ENCODE measurements at places on chromosomes 11 and 22.

DNA sequence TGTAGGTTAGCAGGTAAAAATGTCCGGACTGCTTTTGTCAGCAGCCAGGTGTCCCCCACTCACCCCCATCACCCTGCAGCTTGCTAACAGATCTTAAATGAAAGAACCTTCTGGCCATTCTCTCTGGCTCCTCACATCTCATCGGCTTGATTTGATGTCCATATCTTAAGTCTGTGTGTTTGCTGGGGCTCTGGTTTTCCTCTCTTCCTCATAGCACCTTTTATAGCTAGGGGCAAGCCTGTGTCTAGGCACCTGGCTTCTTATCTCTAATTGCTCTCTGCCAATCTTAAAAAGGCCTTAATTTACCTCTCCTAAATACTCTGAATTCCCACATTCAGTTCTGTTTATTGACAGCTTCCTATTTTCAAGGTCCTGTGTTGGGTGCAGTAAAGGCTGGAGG, 72.0 kb downstream of the ARHGAP42 start:
- no peak for DNase-seq

GRCh38 chr11:131855320-131855719, 484.9 kb downstream of the NTM start:
- DNase-seq, result no peak

- DNase-seq, result peak; percentile 35
Measured at GRCh38 chr11:10728789-10729472, 22.1 kb upstream of the CTR9 start.

GRCh38 chr22:35580351-35581022, 36.6 kb downstream of the MB start:
- no peak for DNase-seq

DNA sequence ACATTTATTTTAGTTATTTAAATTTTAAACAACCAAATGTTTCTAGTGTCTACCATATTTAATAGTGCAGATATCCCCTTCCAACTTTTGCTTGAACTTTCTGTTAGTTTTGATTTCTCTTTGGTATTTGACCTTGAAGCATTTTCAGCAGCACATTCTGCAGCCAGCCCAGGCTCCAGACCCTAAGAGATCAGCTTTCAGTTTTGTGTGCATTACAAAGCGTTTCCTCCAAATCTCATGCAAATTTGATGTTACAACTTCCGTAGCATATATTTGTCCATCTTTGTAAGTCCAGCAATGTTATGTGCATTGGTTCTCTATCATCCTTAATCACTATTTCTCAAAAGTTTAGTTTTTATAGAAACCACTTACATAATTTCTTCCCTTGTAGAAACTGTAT, 14.6 kb upstream of the SERGEF start:
- no peak for DNase-seq

DNA sequence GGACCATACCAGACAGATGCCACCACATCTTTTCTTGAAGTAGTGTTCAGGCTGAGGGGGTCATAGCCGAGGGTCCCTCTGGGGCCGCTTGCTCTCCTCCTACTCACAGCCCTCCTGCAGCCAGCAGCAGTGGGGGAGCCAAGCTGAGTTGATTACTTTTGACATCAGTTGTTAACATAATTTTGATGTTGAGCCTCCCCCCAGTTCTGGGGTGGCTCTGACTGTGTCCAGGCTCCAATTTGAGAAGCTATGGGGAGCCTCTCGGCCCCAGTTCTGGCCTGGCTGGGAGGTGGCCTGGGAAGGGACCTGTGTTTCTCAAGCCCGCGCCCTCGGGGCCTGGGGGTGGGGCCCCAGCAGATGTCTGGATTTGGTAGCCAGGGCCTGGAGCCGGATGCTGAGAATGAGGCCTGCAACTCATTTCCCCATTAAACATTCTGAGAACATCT, 47.9 kb downstream of the KCNQ1OT1 start:
- no peak for DNase-seq

DNA sequence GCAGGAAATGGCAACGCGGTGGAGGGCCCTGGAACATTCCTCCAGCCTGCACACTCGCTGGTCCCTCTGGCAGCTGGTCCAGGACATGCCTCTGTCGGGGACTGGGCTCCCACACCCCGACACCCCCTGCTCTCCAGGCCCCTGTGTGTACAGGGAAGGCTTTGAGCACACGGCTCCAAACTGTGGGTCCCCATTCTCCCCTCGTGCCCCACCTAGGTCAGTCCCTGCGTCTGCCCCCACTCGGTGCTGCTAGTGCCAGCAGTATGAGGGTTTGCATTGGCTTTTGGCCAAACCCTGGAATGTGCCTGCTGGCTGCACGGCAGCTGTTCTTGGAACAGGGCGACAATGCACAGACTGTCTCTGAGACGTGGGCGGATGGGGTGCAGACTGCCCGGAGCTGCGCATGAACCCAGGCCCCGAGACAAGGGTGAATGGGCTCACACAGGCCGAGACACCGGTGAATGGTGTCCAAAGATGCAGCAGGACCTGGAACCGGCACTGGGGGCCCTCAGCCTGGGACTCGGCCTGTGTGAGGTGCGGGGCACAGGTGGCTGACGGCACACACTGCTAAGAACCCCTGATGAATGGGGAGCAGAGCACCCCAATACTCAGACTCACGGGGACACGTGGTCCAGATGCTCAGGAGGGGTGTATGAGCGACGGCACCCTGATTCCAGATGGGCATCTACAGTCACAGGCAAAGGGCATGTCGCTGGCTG, 7.5 kb upstream of the SYT8 start:
- DNase-seq, result peak; percentile 65

GRCh38 chr11:2139123-2139521, at the start of gene IGF2:
Gene IGF2 (minus strand): TSS chr11:2139389. CDS start chr11:2135523, 3,866 bp downstream.
- no peak for DNase-seq

- peak; percentile 33 for DNase-seq
Measured at GRCh38 chr11:55707029-55707428, 45.0 kb downstream of the OR4C6 start.

GRCh38 chr22:33012833-33013450, 45.2 kb downstream of the SYN3 start:
- no peak for DNase-seq

GRCh38 chr11:33830903-33831648, 56.8 kb upstream of the FBXO3 start:
- DNase-seq, result no peak

- no peak for DNase-seq
Measured at GRCh38 chr11:9250139-9250582, 15.0 kb downstream of the DENND5A start.

DNA sequence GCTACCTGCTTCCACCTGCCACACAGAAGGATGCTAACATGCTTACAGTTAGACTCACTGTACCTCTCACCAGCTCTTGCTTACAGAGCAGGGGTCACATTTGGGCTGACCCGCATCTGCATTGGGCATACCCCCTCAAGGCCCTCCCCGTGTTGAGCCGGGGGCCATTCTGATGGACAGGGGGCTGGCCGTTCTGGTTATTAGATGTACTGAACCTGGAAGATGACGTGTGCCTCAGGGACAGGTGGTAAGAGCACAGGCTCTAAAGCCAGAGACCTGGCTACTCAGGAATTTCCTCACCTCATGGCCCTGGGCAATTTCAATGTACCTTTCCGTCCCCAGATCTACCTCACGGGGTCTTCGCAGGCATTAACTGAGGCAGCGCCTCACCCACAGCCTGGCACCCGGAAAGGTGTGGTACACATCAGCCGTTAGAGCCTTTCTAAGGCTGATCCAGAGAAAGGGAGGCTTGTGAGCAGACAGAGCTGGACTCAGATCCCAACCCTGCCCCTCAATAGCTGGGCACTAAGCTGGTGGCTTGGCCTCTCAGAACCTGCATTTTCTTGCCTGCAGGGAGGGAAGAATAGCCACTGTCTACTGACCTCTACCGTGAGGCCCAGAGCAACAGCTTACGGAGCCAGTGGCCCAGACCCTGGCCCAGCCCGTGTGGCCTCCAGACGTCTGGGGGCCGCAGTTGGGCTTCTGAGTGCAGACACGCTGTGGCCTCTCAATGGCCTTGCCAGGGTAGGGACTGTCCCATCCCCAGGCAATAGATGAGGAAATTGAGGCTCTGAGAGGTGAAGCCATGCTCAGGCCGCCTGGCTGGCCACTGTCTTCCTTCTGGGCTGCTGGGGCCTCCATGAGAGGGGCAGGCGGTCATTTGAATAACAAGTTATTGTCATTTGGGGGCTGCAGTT, 100.6 kb downstream of the MORC2 start:
- no peak for DNase-seq

- no peak for DNase-seq
Measured at GRCh38 chr11:32069361-32070058, 21.4 kb upstream of the RCN1 start.

DNA sequence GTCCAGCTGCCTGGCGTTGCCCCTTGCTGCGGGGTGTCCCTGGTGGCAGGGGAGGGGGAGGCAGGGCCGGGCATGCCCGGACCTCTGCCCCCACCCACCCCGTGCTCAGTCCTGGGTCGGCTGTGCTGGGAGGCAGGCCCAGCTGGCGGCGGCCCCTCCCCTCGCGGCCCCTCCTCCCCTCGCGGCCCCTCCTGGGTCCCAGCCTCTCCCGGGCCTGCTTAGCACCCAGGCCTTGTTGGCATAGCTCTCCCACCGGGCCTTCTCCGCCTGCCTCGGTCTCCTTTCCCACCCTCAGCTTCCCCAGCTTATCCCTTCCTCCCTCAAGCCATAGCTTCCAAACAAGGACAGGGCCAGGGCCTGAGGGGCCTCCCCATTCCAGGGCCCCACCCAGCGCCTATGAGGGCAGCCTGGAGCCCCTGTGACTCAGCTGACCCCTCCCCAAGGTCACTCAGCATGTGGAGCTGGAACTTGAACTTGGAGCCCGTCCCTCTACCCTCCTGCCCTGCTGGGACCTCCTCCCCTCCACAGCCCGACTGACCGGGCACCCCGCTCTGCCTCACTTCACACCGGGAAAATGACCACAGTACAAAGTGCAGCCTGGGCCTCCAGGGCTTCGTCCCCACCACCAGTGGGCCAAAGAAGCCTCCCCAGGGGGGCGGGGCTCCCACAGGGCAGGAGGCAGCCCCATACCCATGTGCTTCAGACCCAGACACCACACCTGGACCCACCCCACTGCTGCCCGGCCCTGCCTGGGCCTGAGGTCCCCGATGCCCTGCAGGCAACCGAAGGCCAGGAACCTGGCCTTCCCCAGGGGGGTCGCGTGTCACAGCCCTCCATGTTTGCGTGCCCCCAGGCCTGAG, 1.2 kb downstream of the EPS8L2 start:
- DNase-seq, result no peak

GRCh38 chr11:71237853-71238252, 14.5 kb downstream of the SHANK2 start:
- DNase-seq, result no peak

DNA sequence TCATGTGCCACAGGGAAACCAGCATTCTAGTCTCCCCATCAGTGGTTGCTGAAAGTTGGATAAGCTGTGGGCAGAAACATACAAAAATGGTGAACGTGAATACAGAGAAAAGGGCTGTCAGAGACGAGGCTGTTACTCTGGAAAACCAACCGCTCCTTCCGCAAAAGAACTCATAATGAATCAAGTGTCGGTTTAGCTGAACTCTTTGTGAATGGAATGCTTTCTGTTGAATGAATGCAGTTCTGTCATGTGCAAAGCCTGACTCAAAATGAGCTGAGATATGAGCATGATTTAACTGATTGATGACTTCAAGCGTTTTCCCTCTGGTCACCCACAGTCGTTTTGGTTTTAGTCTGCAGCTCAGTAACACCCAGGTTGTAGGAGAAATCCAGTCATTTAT, 298.3 kb downstream of the ETS1 start:
- no peak for DNase-seq

DNA sequence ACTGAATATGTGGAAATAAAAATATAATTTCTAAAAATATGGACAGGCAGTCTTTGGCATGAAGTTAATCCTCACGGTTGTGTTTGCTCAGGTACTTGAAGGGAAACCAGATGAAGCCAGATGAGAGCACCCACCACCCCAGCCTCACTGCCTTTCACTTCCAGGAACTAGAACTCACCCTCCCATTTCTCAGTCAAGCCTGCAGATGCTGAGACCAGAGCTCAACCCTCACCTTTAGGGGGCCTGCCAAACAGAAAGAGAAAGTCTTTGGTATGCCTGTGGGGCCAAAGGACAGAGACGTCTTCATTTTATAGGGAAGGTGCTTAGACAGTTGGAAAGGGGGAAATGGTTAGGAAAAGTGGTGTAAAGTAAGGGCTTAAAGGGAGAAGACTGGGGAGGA, 252.8 kb upstream of the PLET1 start:
- DNase-seq, result no peak

GRCh38 chr11:119532551-119532950, 109.6 kb upstream of the THY1 start:
- no peak for DNase-seq

- no peak for DNase-seq
Measured at GRCh38 chr11:105899772-105900171, 122.3 kb downstream of the MSANTD4 start.

- no peak for DNase-seq
Measured at GRCh38 chr22:46539169-46539568, 1.7 kb upstream of the CELSR1 start.

DNA sequence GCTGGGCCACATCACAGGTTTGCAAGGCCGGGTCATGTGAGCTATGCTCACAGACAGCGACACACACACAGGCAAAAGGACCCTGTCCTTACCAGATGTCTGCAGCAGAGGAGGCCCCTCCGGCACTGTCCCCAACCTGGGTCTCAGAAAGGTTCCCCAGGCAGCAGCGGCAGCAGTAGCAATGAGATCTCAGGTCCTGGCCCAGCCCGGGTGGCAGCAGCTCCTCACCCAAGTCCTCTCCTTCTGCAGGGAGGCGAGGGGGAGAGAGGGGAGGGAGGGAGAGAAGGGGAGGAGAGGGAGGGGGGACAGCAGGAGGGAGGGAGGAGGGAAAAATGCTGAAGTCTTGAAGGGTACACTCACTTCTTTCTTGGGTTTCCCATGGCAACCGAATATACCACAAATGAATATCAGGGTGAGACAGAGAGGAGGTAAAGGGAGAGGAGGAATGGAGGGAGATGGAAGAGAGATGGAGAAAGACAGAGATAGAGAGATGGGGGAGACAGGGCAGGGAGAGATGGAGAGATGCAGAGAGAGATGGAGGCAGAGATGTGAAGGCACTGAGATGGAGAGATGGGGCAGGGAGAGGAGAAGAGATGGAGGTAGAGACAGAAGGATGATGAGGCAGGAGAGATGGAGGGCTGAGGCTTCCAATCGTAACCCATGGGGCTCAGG, 9.5 kb downstream of the ELFN2 start:
- DNase-seq, result peak; percentile 8

GRCh38 chr22:27303718-27304117, 497.8 kb downstream of the MN1 start:
- DNase-seq, result no peak

- no peak for DNase-seq
Measured at GRCh38 chr11:107916671-107917241, 11.5 kb upstream of the RAB39A start.

Data from IMR-90 (cell line).